ENCODE measurements at places on chromosomes 1 and 21.

DNA sequence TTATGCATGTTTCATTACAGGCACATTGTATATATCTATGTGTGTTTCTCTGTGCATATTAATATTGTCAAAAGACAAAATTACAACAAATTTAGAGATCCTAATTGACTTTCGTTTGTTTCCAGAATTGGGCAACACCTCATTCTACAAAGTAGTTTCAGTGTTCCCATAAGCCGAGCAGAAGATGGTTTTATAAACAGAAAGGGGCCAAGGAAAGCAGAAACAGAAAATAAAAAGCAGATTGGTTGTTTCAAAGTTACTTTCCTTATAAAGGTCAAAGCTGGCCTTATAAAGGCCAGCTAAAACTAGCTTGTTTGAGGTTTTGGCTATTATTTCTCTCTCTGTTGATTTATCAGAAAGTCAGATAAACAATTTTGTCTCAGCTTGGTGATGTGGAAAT is 116.2 kb upstream of the FGGY start:
- no peak for DNase-seq

GRCh38 chr1:201955009-201955728 is at the start of gene TIMM17A:
Gene TIMM17A (plus strand): TSS chr1:201955503. CDS start chr1:201955527, 24 bp downstream.
- peak; percentile 85 for DNase-seq

DNA sequence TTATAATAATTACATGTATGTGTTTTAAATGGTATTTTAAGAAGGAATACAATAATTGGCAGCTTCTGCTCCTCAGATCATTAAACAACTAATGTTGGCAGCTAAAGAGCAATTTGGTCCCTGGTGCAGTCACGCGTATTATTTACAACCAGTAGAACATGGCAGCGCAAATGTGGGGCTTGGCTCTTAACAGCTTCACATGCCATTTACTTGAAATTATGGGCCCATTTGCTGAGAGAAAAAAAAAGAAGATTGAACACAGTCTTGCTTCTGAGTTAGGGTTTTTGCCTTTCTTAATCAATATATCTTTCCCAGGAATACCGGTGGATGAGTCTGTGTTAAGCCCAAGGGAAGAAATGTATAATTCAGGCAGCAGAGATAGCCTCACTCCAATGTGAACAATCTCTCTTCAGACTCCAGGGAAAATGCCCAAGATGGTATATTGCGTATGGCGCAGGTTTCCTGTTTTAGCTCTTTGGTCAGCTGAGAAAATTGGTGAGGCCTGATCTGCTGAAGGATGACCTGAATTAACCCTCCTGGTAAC is 174.5 kb downstream of the DISC1 start:
- no peak for DNase-seq

GRCh38 chr1:172118618-172119017 is 277.3 kb downstream of the DNM3 start:
- no peak for DNase-seq

DNA sequence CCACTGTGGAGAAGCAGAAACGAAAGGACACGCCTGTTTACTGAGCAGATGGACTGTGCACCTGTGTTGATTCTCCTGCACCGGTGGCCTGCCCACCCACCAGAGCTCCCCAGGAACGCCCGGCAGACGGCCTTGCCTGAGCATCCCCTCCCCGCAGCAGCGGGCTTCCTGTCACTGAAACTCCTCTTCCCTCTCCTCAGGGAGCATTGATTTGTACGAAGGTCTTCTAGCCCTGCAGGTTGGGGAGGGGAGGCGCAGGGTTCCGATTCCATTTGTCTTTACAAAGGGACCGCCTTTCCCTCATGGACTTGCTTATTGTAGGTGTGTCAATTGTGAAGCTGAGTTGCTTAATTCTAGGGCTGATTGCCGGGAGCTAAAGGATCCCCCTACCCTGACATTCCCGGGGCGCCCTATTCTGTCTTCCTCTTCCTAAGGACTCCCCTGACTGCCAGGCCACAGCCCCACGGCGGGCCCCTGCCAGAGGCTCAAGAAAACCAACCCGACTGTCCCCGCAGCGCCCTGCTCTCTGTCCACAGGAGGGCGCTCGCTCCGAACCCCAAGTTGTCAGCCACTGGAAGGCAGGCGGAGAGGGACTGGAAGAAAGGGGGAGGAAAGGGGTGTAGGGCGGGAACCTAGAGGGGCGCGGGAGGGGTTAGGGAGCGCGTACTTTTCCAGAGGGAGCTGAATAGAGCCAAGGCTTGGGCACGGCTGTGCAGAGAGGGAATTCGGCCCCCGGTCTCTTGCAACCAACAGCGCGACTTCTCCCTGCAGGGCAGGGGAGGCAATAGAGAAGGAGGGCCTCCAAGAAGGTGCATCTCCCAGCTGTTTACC is 2.8 kb downstream of the S100A6 start:
- DNase-seq, result peak; percentile 51

DNA sequence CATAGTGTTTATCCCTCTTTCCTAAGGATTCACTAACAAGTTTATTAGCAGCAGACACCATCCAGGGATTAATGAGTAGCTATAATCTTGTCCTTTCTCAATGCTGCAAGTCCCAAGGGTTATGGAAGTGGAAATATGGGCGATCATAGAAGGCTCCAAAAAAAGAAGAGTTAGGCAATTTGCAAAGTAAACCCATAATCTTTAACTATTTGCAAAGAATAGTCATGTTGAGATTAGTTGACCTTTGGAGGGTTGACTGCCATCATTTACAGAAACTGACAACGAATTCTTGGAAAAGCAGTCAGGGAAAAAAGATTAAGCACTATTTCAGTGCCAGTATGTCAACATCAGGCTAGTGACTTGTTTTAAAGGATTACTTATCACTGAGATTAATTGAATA is 169.9 kb downstream of the KCNT2 start:
- DNase-seq, result no peak

DNA sequence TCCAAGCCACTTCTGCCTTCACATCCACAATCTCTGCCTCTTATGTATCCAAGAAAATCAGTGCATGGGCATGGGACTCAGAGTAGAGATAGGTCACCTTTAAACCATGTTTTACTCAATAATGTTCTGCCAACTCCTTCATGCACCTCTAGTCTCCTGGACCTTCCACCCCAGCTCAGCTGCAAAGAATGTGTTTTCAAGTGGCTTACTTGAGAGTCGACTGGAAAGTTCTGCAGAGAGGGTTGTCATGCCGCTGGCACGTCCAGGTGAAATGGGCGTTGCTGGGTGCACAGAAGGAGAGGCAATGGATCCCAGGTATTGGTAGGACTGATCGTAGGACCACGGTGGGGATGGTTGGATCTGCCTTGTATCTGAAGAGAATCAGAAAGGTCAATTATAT is 130.3 kb downstream of the CLIC6 start:
- no peak for DNase-seq

GRCh38 chr1:207069858-207070506 is 16.9 kb downstream of the PFKFB2 start:
- DNase-seq, result no peak

DNA sequence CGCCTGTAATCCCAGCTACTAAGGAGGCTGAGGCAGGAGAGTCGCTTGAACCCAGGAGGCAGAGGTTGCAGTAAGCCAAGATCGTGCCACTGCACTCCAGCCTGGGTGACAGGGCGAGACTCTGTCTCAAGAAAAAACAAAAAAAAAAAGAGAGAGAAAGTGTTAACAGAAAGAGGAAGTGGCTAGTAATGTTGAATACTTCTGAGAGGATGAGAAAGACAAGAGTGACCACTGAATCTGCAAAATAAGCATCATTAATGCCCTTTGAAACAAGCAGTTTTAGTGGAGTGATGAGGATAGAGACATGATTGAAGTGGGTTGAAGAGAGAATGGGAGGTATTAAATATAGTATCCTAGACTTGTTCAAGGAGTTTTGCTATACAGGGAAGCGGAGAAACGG is 11.7 kb downstream of the MPZ start:
- DNase-seq, result no peak

- DNase-seq, result no peak
Measured at GRCh38 chr1:215845234-215845891, 278.3 kb downstream of the KCTD3 start.

GRCh38 chr1:116902723-116903383 is 6.9 kb upstream of the PTGFRN start:
- DNase-seq, result no peak

- DNase-seq, result no peak
Measured at GRCh38 chr1:221758455-221758854, 16.6 kb upstream of the DUSP10 start.

DNA sequence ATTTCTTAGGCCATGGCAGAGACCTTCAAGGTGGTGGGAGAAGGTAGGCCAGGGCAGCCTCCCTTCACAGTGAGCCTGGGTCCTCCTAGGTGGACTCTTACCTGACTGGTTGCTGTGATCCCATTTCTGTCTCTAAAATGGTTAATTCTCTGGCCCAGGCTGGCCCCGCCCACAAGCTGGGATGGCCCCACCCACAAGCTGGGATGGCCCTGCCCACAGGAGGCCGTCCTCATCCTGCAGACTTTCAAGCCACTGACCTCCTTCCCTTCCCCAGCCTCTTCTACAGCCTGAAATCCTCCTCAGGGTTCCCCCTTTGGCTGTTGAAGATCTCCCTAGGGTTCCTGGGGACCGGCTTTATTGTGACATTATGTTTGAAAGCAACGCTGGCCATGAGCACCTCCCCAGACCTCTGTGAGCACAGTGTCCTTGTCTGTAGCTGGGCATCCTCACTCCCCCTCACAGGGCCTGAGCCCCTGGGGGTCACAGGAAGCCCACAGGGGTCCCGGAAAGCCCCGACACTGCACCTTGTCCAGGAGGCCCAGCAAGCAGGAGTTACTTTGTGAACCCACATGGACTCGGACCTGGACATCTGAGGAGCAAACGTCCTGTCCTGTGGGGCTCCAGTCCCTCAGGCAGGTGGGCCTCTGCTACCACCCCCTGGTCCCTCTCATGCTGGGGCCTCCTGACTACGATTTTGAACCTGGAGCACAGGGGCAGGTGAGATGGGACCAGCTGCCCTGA is 621.7 kb downstream of the MATN1 start:
- no peak for DNase-seq

- DNase-seq, result no peak
Measured at GRCh38 chr1:85118751-85119150, 70.5 kb upstream of the MCOLN3 start.

GRCh38 chr1:44819196-44819607 is 10.9 kb downstream of the BTBD19 start:
- DNase-seq, result no peak

DNA sequence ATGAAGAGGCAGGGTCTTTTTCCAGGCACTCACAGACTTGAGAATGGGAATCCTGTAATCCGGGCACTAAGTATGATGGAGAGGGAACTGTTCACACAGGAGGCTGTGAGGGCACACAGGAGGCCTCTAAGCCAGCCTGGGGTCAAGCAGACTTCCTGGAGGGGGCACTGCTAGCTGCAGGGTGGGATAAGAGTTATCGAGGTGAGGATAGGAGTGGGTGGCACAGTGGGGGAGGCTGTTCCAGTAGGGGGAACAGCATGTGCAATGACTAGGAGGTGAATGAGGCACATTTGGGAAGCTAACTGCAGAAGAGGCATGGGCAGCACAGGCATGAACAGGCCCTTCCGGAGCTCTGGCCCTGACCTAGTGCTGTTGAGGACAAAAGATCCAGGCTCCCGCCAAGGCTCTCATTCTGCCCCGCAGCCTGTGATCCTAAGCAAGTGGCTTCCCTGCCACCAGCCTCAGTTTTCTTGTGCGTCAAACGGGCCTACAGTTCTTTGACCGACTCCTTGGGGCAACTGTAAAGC is 216.7 kb downstream of the TRABD2B start:
- no peak for DNase-seq
